ENCODE measurements at places on chromosomes 4 and X.

DNA sequence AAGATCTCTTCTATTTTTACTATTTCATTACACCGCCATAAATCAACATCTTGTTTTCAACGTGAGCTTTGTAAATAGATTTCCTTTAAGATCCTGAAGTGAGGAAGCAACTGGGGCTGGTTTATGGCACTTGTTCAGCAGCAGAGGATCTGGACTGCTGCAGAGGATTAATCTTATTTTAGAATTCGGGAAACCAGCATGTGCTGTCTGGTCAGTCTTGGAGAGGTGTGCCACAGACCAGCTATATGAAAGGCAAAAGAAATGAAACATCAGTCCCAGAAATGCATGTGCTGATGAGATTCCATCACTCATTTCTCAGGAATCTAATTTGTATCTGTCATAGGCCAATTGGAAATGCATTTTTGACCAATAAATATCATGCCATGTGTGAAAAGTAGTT, 23.4 kb downstream of the PRDM8 start:
- DNase-seq: no peak

- no peak for DNase-seq
Observed at GRCh38 chr4:145066063-145066501, 31.9 kb downstream of the ANAPC10 start.

GRCh38 chr4:119212234-119212963, at the start of gene USP53:
Gene USP53 (plus strand): TSS chr4:119212713. CDS start chr4:119239760, 27,047 bp downstream.
- peak; percentile 69 for DNase-seq

- no peak for DNase-seq
Observed at GRCh38 chrX:37314531-37314930, 34.6 kb upstream of the PRRG1 start.

DNA sequence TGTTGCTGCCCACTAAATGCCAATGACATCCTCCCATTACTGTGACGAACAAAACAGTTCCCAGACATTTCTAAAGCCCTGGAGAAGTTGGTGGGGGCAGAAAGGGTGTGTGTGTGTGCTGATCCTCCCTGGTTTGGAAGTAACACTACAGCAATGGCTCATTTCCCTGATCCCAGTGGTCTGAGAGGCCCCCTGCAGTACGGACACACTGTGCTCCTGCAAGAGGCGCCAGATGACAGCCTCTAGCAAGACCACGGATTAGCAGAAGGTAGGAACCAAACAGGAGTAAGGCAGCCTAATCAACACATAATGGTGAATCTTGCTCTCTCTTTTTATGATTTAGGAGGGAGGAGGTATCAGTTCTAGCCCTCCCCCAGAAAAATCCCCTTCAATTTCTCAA, 49.6 kb downstream of the CHRDL1 start:
- no peak for DNase-seq

All from HL-60 (cell line).